ENCODE measurements at places on chromosomes 4 and X.

DNA sequence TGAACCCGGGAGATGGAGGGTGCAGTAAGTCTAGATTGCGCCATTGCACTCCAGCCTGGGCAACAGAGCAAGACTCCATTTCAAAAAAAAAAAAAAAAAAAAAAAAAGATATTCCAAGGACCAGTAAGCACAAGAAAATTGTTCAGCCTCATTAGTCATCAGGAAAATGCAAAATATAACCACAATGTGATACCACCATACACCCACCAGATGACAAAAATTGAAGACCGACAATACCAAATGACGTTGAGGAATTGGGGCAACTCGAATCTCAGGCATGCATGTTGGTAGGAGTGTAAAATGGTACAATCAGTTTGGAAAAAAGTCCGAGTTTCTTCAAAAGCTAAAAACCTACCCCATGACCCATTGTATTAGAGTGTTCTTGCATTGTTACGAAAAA lies 130.2 kb upstream of the FAM9B start:
- DNase-seq, result no peak

DNA sequence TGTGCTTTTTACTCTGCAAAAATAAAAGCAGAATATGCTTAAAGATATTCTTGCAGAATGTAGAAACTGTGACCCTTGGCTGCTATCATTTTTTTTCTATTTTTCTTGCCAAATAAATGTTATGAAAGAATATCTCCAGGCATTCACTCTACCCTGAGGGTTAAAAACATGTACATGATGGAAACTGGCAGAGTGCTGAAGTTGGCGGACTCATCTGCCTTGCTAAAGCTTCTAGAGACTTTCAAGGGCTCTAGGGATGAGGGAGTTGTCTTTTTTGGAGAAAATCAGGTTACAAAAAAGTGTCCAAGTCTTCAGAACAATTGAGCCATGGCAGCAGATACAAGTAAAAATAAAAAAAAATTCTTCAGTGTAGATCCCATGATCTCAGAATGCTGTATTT lies 40.5 kb upstream of the NRK start:
- no peak for DNase-seq

DNA sequence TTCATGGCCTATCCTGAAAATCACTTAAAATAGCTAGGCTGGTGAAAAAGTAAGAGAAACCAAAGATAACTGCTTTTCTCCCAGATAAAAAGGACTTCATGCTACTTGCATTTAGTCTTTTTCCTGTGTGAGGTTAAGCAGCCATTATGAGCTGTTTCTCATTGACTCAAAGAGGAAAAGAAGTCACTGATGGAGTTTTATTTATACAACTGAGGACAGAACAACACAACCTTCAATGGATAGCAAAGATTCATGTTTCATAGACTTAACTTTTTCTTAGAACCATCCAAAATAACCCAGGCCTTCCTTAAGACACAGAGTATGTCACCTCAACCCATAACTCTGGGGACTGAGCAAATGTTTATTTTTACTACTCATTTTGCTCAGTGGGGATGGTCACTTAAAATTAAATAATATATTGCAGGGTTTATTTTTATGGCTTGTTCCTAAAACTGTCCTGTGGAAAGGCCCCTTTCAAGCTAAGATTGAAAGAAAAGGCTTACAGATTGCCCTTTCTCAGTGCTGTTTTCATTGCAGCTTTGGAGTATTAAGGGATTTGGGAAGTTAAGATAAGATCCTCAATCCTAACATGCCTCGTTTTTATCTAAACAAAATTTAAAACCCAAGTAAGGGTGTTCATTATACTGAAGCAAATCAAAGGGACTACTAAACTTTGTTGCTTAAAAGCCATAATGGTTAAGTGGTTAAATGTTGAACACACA lies 252.6 kb upstream of the MAD2L1 start:
- DNase-seq, result no peak

- no peak for DNase-seq
Measured at GRCh38 chrX:154738011-154738738, 12.7 kb downstream of the GAB3 start.

DNA sequence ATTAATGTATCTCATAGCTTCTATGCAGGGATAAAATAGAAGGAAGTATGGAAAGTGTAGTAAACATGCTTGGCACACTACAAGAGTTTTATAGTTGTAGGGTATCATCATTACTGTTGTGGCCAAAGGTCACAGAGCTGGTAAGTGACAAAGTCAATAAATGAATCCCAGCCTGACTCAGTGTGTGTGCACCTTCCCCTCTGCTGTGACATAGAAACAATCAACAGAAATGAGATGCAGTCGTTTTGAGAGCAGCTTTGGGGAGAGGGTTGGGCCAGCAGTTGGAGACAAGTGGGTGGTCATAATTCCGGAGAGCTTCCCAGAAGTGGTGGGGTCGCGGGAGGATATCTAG lies 82.4 kb upstream of the RBPJ start:
- DNase-seq, result no peak

- DNase-seq, result no peak
Measured at GRCh38 chrX:116667346-116668134, 204.8 kb upstream of the CT83 start.

GRCh38 chr4:10114147-10114546 lies 2.5 kb downstream of the WDR1 start:
- DNase-seq, result no peak

DNA sequence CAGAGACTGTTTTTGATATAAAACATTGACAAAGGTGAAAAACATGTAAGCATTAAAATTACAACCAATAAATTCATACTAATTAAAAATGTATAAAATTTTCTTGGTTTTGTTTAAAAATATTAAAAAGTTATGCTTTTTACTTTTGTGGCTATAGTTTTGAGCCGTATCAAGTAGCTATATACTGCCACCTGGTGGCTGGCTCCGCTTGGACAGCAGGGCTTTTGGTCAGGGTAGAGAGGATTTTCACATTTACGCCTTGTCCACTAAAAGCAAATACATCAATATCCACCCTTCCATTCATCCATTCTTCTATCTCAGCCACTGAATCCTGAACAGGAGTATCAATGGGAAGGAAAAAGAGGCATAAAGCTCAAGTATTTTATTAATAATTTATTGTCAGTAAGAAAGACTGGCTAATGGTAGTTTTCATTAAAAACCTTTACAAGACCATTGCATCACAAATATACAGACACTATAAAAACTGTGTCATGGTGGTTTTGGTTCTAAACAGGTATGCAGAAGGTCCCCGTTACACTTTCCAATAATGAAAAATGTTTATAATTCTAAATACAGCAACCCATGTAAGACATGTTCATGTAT lies 32.1 kb upstream of the MTNR1A start:
- peak; percentile 18 for DNase-seq

GRCh38 chrX:140521393-140521792 lies 16.5 kb upstream of the SOX3 start:
- no peak for DNase-seq

GRCh38 chr4:126221282-126221681 lies 906.5 kb downstream of the FAT4 start:
- no peak for DNase-seq

- DNase-seq, result no peak
Measured at GRCh38 chrX:99078301-99078700, 1331.8 kb downstream of the PCDH19 start.

DNA sequence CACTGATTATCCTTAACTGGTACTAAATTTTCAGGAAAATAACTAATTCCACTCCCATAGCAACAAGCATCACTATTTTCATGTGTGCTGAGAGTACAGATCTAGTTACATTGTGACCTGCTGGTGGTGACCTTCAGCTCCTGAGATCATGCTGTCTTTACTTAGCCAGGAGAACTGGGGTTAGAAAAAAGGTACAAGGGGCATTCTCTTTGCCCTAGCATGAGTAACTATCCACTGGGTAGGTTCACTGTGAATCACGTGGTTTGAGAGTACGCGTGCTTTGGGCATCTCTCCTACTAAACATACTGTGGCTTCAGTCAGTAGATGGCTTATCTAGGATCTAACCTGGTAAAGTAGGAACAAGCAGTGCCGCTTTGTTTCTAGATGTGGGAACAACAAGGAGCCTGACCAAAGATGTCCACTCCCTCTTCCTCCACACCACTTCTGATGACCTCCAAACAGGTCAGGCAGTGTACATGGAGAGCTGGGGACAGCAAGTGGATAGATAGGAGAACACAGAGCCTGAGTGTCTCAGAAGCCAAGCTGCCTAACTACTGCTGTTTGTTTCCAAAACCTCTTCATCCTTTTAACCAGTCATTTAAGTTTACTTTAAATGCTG lies 90.2 kb downstream of the CBR4 start:
- DNase-seq, result no peak

- no peak for DNase-seq
Measured at GRCh38 chrX:9917861-9918260, 49.3 kb upstream of the CLDN34 start.

DNA sequence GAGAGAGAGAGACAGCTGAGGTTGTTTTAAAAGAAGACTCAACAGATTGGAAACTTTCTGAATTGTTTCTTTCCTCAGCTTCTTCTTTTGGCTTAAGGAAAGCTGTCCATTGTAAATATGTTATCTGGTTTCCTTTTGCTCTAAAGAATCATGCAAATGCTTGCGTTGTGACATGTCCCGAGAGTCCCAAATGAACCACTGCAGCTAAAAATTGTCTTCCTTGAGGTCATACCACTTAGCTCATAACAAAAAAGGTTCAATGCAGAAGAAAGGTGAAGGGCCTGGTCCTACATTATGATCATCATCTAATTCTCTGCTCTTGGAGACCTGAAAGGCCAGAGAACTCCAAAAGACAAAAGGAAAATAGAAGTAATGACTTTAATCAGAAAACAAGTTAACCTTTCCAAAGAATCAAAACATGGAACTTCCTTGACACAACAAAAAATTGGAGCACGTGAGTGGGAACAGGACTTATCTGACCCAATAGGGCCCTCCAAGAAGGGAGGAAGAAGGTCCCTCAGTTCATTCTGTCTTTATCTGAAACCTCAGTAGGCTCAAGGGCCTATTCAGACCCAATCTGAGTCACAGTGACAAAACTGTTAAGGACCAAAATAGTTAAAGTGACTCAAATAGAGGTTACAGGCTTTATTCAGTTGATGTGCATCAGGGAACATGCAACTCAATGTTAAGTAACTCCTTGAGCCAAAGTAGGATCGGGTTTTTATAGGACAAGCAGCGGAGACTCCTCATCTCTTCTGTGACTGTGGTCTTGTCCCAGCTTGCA lies 14.7 kb upstream of the VSIG1 start:
- DNase-seq, result no peak

GRCh38 chr4:84258905-84259830 lies 239.9 kb downstream of the NKX6-1 start:
- DNase-seq, result no peak

DNA sequence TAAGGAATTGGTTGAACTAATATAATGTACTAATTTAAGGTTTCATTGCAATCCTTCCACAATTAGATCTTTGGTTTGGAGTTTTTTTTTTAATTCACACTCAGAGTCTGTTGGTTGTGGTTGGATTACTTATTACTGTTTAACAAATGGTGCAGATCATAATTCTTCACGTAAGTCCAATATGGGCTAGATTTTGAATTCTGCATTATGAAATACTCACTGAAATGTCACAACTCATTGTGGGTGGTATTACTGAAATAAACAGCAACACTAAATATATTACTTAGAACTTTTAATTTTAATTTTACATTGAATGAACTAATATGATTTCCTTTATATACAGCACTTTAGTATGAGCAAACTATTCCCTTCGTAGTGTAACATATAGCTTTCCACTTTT lies 94.2 kb upstream of the MYOZ2 start:
- DNase-seq, result no peak

GRCh38 chr4:88350786-88351185 lies 27.9 kb upstream of the HERC6 start:
- no peak for DNase-seq

GRCh38 chr4:139266583-139267257 lies 13.3 kb downstream of the MGARP start:
- DNase-seq, result no peak

GRCh38 chrX:13076176-13076961 lies 31.9 kb upstream of the FAM9C start:
- DNase-seq, result no peak

DNA sequence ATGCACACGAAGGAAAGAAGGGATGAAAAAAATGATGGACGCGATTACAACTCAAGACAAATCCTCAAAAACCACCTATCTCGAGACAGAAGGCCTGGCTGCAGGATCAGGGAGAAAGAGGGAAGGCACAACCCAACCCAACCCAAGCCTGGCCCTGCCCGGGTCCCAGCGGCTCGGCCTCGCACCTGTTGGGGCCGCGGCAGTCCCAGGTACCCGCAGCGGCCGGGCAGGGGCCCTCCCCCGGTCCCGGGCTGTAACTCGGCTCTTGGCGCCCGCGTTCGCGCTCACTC lies 464 bp downstream of the RASGEF1B start:
- no peak for DNase-seq

- DNase-seq, result no peak
Measured at GRCh38 chr4:105279314-105279713, 132.6 kb downstream of the TET2 start.

DNA sequence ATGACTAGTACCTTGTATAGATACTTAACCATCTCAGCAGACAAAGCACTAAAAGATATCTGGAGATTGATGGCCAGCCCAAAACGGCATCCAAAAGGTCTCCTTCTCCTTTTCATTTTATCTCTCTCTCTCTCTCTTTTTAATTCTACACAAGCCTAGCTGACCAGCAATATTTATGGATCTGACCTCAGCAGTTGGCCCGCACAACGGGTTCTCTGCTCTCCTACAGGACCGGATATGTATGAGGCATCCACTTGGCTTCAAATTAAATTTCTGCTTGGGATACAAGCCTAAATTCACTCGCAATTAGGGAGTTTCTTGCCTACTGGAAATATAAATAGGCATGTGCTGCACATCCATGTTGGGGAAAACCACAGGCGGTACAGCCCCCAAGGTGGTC lies 22.5 kb upstream of the CT55 start:
- DNase-seq, result no peak

DNA sequence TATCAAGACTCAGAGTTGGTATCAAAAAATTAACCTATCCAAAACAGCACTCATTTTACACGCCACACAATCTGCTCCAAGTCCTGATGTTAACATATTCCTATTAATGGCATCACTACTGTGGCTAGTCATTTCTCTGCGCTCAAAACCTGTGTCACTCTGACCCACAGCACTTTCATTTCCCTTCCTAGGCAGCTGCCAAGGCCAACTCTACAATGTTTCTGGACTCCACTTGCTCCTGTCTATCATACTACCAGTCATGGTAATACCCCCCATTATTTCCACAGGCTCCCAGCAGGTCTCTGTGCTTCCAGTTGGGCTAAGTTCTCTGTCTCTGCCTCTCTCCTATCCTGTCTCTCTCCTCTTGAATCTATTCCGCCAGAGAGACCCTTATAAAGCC lies 323.6 kb downstream of the NR3C2 start:
- no peak for DNase-seq

DNA sequence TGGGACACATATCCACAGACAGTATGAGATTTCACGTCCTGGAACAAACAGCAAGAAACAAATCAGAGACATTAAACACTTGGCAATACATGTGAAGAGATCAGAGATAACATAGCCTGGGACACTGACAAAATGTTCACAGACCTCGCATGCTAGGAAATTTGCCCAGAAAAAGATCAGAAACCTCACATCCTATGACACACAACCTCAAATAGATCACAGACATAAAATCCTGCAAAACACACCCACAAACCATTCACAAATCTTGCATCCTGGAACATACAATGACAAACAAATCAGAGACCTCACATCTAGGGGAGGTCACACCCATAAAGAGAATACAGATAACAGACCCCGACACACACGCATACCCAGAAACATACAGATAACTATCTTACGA lies 18.0 kb downstream of the SUV39H1 start:
- DNase-seq, result no peak

GRCh38 chr4:158778712-158779111 lies 9.9 kb downstream of the FNIP2 start:
- no peak for DNase-seq

- DNase-seq, result no peak
Measured at GRCh38 chrX:40546870-40547269, 33.9 kb upstream of the ATP6AP2 start.

Data from SHP77 treated with DMSO at 0.1 percent for 48 hours (cell line).